Activated T-cell treated with anti-CD3 and anti-CD28 coated beads, Interleukin-2, amount 50 U/mL, for 72 hours (primary cell): ENCODE measurements at places on chromosomes 16 and 17. TPM values are rescaled to one million over a fixed set of nuclear protein-coding genes. Genes with fewer than 3 reads are reported as not detected.

Gene NFE2L1
- total RNA-seq: 237 TPM

Gene COA3
- total RNA-seq: 23.9 TPM

GRCh38 chr17:72684405-72685020, 408.0 kb downstream of the SLC39A11 start:
- no peak for DNase-seq
- no peaks in the 10 kb centered on the region for H3K27me3 ChIP-seq
- H3K36me3 ChIP-seq: no peaks in the 10 kb centered on the region

DNA sequence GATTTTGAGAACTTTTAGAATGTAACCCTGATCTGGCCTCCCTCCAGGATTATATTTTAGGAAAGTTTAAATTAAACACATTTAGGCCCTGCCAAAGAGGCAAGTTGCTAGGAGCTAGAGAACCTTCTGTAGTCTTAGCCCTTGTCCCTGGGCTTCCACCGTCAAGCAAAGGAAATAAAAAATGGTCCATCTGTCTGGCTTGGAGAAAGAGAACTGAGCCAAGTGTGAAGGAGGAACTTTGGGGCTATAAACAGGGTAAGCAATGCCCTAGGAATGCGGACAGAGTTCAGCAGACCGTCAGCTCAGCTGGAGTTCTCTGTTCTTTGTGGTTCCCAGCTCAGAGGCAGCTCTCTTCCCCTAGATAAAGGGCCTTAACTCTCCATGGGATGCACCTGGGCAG, 29.6 kb downstream of the RCVRN start:
- no peak overlapping the region for H3K27ac ChIP-seq
- H3K27me3 ChIP-seq: no peaks in the 10 kb centered on the region
- H3K4me3 ChIP-seq: no peak overlapping the region
- no peak for DNase-seq
- no peaks in the 10 kb centered on the region for H3K4me1 ChIP-seq
- no peaks in the 10 kb centered on the region for H3K36me3 ChIP-seq

- H3K36me3 ChIP-seq: no peaks in the 10 kb centered on the region
- H3K27me3 ChIP-seq: no peaks in the 10 kb centered on the region
- H3K4me1 ChIP-seq: no peaks in the 10 kb centered on the region
- DNase-seq: no peak
These were observed 23.0 kb upstream of the CDR2 start for GRCh38 chr16:22397464-22397863.

- H3K36me3 ChIP-seq: peaks cover 6% of the 10 kb centered on the region
- H3K4me3 ChIP-seq: no peak overlapping the region
- H3K4me1 ChIP-seq: peaks cover 94% of the 10 kb centered on the region
- H3K27me3 ChIP-seq: no peaks in the 10 kb centered on the region
These were observed 99.0 kb downstream of the PRKCA start for GRCh38 chr17:66401364-66401763.
